Central memory CD8-positive, alpha-beta T cell (primary cell): ENCODE measurements at places on chromosomes 2 and 18.

DNA sequence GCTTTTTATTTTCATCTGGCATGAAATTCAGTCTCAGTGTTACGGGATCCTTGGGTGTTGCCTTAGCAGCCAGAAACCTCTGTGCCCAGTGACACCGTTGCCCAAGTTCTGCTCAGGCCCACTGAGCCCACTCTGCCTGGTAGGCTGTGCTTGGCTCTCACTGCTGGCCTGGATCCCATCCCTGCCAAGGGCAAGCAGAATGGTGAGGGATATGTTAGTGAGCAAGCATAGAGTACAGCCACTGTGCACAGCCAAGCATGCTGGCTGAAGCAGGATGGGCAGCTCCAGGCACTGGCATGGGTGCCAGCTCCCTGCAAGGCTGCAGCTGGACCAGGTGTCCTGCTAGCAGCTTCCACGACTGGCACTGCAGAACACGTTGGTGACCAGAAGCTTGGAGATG lies 194.7 kb upstream of the TFPI start:
- H3K36me3 ChIP-seq: no peaks in the 10 kb centered on the region
- no peaks in the 10 kb centered on the region for H3K27me3 ChIP-seq
- no peak overlapping the region for H3K27ac ChIP-seq

GRCh38 chr2:21001225-21001946 lies 42.5 kb downstream of the APOB start:
- DNase-seq: no peak
- no peaks in the 10 kb centered on the region for H3K36me3 ChIP-seq
- H3K4me3 ChIP-seq: no peak overlapping the region
- H3K27ac ChIP-seq: no peak overlapping the region

DNA sequence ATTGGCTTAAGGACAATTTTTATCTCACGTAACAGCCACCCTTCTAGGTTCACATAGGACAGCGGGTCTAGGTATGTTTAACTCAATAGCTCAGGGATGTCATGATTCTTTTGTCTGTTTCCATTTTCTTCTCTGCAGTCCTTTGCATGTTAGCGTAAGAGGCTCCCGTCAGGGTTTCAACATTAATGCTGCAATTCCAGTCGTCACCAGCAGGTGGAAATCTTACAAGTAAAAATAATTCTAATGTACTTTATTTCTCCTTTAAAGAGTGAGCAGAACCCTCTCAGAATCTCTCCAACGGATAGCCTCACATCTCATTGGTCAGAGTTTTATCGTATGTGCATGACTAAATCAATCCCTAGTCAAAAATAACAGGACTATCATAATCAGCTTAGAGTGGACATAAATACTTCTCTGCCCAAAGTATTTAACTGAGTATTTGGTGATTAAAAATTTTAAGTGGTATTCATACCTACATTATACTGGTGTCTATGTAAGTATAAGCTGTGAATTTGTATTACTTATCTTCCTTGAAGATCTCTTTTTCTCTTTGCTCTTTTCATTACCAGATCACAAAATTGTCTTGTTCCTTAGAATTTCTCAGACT lies 487.2 kb upstream of the GCFC2 start:
- no peak for DNase-seq
- no peaks in the 10 kb centered on the region for H3K4me1 ChIP-seq
- no peak overlapping the region for H3K27ac ChIP-seq
- no peaks in the 10 kb centered on the region for H3K27me3 ChIP-seq
- no peak overlapping the region for H3K4me3 ChIP-seq

DNA sequence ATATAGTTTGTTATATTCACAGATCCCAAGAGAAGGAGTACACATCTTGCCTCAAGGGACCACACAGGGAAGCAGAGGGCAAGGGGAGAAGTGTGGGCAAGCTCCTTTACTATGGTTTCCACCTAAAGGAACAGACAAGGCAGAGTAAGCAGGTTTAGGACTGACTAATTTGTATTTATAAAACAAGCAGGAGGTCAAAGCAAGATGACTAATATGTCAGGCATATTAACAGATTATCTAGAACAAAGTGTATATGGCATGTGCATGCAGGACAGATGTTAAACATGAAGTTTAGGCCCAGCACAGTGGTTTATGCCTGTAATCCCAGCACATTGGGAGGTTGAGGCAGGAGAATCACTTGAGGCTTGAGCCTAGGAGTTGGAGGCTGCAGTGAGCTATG lies 3.7 kb upstream of the LRP2 start:
- peaks cover 40% of the 10 kb centered on the region for H3K4me1 ChIP-seq
- H3K27me3 ChIP-seq: peaks cover 40% of the 10 kb centered on the region
- peaks cover 16% of the 10 kb centered on the region for H3K36me3 ChIP-seq
- no peak for DNase-seq

- H3K27ac ChIP-seq: no peak overlapping the region
- peaks cover 22% of the 10 kb centered on the region for H3K4me1 ChIP-seq
- DNase-seq: no peak
- peaks cover 41% of the 10 kb centered on the region for H3K27me3 ChIP-seq
- peaks cover 4% of the 10 kb centered on the region for H3K36me3 ChIP-seq
These were observed 91.8 kb upstream of the RFX8 start for GRCh38 chr2:101566632-101567228.
